ENCODE measurements at places on chromosomes 7 and 10.

DNA sequence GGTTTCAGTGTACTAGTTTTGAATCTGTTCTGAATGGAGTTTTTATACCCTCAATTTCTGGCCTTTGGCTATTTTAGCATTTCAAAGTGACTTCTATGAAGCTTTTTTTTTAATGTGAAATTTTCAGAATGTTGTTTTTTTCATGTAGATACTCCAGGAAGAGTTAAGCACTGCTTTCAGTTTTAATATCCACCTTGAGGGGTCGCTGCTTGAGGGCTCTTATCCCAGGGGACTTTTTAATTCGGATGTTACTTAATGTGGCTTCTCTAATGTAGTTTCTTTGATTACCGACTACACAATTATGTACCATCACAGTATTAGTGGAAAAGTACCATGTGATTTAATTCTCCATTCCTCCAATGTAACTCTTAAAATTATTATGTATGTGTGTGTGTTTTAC, 5.2 kb downstream of the IFIT5 start:
- no peak for DNase-seq

GRCh38 chr7:144653449-144653848, 182.4 kb downstream of the TPK1 start:
- DNase-seq = no peak

DNA sequence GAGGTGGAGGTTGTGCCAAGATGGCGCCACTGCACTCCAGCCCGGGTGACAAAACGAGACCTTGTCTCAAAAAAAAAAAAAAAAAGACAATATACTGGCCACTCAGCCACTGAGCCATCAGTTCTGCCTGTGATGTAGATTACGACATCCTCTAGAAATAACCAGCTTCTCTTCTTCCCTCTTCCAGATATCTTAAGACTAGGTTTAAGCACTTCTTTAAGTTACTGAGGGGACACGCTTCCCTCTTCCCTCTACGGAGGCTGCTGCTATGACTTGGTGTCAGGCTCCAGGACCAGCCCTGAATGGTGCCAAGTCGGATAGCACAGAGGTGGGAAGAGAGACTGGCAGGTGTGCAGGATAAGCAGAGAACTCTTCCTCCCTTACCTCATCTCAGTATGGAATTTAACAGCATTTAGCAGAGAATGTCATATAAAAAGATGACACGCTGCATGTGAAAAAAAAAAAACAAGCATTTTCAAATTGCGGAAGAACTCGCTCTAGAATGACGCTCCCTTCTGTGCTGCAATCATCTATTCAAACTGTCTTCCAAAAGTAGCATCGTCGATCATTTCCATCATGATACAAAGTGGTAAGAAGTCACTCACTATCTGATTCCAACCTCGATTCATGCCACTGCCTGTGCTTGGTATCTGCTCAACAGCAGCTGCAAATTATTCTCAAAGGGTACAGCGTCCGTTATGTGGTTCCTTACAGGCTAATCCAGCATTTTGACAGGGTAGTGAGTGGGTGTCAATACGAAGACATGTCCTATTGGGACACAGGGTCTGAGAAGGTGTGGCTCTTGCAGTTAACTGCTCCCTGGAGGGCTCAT, 13.8 kb downstream of the DAGLB start:
- DNase-seq = no peak

DNA sequence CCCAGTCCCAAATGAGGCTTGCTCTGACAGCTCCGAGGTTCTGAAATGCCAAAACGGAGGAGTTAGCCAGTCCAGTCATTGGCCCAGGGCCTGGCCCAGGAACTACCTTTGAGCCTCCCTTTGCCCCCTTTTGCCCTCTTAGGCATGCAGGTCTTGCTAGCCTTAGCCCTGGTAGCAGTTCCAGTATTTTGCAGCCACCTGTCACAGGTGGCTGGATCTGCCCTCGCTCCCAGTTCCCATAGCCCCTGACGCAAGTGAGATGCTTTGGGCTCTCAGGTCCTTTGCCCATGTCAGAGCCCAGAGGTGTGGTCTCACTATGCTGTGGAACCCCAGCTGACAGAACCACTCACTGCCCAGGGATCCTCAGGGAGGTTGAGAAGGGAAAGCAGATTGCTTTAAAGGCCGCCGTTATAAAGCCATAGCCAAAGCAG, 42.0 kb downstream of the GPRIN2 start:
- DNase-seq = no peak

GRCh38 chr10:70174058-70174741, 3.9 kb upstream of the SAR1A start:
- DNase-seq = no peak

- no peak for DNase-seq
These were observed 30.1 kb downstream of the TMEM178B start for GRCh38 chr7:141103847-141104429.
